Activated CD4-positive, alpha-beta T cell treated with anti-CD3 and anti-CD28 coated beads, Interleukin-2, Interleukin-6, amounts not matched to agents 100 ng/mL and 50 ng/mL, durations not matched to agents 16 hours and 8 hours (primary cell): ENCODE measurements at places on chromosomes 5 and 9.

DNA sequence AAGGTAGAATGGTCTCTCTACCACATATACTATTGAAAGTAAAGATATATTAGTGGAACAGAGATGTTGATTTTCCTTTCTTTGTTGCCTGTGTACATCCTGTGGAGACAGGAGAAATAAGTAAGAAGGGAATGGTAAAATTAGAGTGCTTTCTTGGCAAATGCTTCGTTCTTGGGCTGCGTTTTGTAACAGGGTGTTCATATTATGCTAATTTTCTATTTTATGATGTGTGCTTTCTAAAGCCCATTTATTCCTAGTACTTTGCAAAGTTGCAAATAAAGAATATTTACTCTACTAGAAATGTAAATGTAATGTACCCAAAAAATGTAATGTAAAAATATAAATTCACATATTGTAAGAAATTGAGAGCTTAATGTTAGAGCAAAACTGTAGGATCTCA lies 40.5 kb upstream of the RIOK2 start:
- no peak for DNase-seq

GRCh38 chr9:132548751-132549640 lies 33.4 kb upstream of the BARHL1 start:
- DNase-seq = no peak

- no peak for DNase-seq
Measured at GRCh38 chr5:14528926-14529325, 52.7 kb upstream of the OTULINL start.

GRCh38 chr9:116279230-116279629 lies 125.6 kb downstream of the PAPPA start:
- DNase-seq = no peak

GRCh38 chr5:137738947-137739346 lies 3.1 kb upstream of the KLHL3 start:
- no peak for DNase-seq

GRCh38 chr9:136060671-136061371 lies 34.3 kb downstream of the NACC2 start:
- no peak for DNase-seq

DNA sequence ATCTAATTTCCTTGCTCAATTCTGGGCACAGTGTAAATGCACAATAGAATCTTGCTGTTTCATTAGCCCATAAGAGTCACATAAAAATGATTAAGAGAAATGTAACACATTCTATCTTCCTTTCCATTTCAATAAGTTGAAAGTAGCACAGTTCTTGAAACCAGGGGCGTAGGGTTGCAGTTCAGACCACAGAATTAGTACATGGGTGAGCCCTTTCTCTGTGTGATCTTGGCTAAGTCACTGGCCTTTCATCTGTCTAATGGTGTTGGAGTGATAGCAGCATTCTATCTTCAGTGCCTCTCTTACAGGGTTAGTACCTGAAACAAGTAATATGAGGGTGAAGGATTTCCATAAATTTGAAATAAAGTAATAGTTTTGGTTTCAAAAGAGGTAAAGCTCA lies 445.3 kb upstream of the ZNF462 start:
- DNase-seq = no peak

GRCh38 chr5:366541-367357 lies 45.2 kb downstream of the AHRR start:
- DNase-seq = no peak

DNA sequence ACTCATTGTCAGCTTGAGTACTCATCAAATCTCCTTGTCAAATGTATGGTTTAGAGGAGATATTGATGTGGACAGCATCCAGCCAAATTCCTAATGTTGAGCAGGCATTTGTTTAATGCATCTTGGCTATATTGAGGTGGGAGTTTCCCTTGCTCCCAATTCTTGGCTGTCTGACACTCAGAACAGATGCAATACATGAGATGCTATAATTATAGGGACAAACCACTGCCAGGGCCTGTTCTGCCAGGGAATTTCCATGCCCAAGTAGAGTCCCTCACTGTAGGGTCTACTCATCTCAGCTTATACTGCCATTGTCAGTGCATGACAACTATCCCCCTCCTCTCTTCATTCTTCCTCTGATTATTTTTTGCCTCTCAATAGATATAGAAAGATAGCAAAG lies 392.0 kb upstream of the KCNN2 start:
- DNase-seq = no peak

GRCh38 chr5:152689250-152689711 lies 284.2 kb upstream of the NMUR2 start:
- DNase-seq = no peak
